ENCODE measurements at places on chromosomes 5 and 9.

DNA sequence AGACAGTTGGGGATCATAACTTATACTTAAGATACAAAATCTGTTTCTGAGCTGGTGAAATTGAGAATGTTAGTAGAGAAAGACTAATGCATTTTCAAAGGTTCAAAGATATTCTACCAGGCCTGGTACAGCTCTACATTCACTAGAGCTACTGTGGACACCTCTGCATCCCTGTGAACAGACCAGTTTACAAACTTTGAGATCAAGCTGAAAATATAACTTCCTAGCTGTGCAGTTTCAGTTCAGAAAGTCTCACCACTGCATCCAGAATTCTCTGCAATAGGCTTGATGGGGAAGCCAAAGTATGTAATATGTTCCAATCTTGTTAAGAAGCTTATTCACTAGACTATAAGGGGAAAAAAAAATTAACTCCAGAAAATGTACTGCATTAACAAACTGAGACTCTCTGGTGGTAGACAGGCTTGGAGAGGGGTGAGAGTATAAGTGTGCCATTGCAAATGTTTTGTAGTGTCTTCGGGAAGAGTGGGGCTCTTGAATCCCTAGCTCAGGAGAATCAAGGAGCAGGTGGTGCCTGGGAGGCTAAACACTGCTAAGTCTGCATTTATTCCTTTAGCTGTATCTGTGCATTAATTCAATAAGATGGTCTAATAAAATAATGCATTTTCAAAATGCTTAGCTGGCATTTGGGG, 671.9 kb downstream of the NR2F1-AS1 start:
- DNase-seq, result no peak

DNA sequence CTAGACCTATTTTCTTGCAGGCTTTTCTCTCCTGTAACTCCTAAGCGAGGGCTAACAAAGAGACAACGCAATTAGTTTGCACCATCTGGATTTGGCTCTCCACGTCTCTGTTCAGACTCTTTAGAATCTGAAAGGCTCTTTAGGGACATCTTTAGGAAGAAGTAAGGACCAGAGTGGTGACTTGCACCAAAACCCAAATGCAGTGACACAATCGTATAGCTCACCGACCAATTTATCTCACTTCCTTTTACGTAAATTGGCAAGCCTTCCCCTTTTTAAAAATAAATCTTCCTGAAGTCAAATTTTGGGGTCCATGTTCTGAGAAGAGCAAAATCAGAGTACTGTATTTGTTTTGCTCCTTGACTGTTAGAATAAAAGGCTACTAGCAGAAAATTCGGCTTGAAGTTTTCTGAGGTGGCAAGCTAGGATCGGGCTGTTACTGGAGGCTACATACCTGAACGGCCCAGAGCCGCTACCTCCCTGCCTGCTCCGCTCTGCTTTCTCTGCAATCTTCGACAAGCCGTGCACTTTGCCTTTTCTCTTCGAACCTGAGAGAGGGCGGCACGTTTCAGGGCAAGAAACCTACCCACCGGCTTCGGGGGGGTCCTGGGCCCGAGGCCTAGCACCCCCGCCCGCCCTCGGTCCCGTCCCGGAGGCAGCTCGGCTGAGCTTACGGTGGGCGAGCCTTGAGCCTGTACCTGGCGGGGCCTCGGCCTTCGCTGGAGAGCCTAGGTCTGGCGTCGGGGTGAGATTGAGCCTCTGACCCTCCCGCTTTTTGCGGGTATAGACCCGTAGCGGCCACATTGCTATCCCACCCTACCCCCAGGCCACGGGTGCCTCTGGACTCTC, 537 bp downstream of the MEIKIN start:
- no peak for DNase-seq

GRCh38 chr5:35681911-35682310, 64.2 kb downstream of the SPEF2 start:
- no peak for DNase-seq

GRCh38 chr5:83323557-83324180, 147.9 kb upstream of the VCAN start:
- DNase-seq, result no peak

GRCh38 chr9:85202596-85202995, 533.1 kb downstream of the NTRK2 start:
- no peak for DNase-seq

GRCh38 chr5:103510851-103511553, 51.6 kb downstream of the NUDT12 start:
- no peak for DNase-seq

- DNase-seq, result peak; percentile 28
Observed at GRCh38 chr5:176810081-176810597, at the start of gene UNC5A. Gene UNC5A, plus strand, starts transcription at chr5:176810559. Its CDS starts 192 bp downstream, at chr5:176810751.
